Erythroblast (primary cell): ENCODE measurements at places on chromosomes 6 and 20.

DNA sequence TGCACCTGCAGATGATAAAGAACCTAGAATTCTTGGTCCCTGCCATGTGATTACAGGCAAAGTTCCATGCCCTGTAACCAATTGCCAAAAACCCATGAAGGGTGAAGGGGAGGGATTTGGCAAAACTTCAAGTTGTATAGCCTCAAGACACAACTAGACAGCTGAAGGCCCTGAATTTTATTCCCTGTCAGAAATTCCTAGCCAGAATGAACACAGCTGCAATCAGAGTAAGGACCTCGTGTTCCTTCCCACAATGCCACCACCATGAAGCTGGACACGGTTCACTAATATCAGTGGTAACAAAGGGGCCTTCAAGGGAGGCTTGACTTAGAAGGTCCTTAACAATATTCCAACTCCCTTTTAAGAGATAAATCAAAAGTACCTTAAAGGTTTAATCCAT, 22.5 kb upstream of the IRAK1BP1 start:
- DNase-seq: no peak

DNA sequence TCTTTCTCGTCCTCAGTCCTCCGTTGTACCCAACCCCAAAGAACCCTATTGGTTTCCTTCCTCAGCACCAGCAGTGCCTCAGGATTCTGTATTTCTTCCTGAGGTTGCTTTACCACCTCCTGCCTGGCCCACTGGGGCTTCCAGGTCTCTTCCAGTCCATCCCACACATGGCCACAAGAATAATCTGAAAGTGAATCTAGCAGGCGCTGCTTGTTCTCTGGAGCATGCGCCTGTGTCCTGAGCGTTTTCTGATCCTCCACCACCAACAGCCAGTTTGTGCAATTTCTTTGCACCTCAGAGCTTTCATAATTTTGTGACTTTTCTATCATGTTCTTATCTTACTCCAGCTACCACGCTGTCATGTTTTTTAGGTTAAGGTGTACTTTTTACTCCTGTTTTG, 11.6 kb upstream of the HSP90AB1 start:
- no peak for DNase-seq

GRCh38 chr20:3082306-3082951, 2.1 kb downstream of the AVP start:
- no peak for DNase-seq

DNA sequence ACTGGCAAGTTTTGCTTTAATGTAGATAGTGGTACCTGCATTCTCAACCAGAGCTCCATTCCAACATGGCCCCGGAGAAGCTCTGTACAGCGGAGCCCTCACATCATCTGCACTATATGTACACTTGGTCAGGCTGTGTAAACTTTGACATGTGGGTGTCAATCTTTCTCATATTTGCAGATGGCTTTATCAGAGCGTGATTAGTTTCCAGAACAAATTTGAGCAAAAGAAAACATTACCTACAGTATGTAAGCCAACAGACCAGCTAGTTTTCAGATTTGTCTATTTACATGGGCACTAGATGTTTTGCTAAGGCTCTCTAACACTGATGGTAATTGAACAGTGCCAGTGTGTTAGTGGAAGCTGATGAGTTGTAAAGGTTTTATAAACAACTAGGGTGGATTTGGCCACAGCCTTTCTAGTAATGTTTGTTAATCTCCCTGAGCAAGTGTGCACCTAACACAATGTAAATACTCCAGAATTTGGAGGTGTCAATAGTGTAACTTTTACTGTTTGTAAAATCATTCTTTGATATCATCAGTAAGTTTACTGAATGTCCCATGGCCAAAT, 131.8 kb downstream of the FOXA2 start:
- DNase-seq: no peak

GRCh38 chr20:63023936-63024571, 17.3 kb upstream of the BHLHE23 start:
- no peak for DNase-seq

- DNase-seq: no peak
Measured at GRCh38 chr6:170329321-170329720, 22.8 kb downstream of the FAM120B start.

DNA sequence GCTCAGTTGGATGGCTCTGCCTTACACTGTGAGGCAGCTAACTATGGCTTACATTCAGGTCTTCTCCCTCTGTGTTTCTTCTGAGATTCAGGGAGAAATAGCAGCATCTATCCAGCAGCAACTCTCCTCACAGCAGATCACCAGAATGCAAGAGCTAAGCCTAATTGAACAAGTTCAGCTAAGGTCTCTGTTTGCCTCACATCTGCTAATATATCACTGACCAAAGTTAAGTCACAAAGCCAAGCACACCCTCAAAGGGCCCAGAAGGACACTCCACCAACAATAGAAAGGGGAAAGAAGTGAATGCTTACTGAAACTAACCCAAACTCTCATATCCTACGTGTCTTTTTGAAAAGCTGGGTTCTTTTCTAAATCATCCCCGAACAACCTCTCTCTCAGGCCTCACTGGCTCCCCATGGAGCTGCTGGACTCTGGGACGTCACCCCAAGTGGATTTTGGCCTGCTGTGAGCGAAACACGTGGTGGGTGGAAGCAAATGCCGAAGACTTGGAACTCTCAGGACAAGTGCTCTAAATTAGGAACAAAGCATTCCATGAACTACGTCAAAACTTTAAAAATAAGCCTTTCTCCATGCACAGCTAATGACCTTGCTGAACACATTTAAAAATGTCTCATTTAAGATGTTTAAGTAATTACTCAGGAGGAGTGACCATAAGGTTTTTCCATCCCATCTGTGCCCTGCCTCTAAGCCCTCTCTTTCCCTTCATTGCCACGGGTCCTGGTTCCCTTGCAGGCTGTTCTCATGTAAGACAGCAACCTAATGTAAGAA, 167.5 kb upstream of the PLCB4 start:
- no peak for DNase-seq

GRCh38 chr20:21048841-21049273, 57.3 kb downstream of the LINC00237 start:
- DNase-seq: peak; percentile 69

- no peak for DNase-seq
Measured at GRCh38 chr6:117145940-117146339, 119.4 kb upstream of the VGLL2 start.

- DNase-seq: no peak
Measured at GRCh38 chr6:44451803-44452695, 64.5 kb downstream of the CDC5L start.

DNA sequence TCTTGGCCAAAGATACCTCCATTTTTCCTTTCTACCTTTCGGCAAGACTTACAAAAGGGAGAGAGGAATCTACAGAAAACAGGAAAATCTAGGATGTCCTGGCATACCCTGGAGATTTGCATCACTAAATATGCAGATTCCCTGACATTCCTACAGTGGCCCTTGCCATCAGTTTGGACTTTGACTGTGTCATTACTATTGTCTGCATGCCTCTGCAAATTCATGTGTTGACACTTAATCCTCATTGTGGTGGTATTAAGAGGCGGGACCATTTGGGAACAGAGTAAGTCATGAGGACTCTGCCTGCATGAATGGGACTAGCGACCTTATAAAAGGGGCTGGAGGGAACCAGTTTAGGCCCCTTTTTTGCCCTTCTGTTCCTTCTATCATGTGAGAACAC, 50.5 kb upstream of the DTNBP1 start:
- DNase-seq: no peak

- DNase-seq: peak; percentile 49
Measured at GRCh38 chr6:14889611-14890593, 356.0 kb upstream of the JARID2 start.

DNA sequence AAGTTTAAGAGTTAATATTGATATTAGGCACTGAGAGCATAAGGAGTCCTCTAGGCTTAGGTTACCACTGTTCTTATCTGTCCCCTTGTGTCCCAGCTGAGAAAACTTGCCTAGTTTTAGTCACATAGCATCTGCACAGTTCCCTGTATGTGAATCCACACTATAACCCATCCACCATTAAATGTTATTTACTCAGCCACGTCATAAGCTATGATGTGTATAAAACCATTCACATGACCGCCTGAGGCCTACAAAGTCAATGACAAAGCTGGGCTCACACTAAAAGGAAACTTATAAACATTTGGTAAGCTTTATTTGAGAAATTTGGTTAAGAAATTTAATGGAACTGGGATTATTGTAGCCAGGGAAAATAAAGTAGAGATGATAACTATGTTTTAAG, 59.2 kb upstream of the TFAP2D start:
- no peak for DNase-seq

DNA sequence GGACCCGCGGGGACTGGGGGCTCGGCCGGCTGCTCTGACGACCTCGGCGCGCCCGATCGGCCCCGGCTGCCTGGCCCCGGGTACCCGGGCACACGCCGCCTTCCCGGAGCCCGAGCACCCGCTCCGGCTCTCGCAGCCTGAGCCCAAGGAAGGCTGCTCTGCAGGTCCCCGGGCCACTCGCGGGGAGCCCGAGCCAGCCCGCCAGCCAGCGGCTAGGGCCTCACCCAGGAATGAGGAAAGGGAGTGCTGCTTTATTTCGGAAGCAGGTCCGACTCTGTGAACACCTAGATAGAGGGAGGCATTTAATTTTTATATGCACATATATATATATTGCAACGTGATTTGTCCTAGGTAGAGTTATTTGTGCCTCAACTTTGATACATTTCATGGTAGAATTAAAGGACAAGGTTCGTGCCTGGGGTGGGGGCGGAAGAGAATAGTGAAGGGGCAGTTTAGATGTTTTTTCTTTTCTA, 15.5 kb downstream of the FOXA2 start:
- DNase-seq: no peak

- no peak for DNase-seq
Measured at GRCh38 chr6:42720739-42721138, 1.7 kb downstream of the PRPH2 start.

DNA sequence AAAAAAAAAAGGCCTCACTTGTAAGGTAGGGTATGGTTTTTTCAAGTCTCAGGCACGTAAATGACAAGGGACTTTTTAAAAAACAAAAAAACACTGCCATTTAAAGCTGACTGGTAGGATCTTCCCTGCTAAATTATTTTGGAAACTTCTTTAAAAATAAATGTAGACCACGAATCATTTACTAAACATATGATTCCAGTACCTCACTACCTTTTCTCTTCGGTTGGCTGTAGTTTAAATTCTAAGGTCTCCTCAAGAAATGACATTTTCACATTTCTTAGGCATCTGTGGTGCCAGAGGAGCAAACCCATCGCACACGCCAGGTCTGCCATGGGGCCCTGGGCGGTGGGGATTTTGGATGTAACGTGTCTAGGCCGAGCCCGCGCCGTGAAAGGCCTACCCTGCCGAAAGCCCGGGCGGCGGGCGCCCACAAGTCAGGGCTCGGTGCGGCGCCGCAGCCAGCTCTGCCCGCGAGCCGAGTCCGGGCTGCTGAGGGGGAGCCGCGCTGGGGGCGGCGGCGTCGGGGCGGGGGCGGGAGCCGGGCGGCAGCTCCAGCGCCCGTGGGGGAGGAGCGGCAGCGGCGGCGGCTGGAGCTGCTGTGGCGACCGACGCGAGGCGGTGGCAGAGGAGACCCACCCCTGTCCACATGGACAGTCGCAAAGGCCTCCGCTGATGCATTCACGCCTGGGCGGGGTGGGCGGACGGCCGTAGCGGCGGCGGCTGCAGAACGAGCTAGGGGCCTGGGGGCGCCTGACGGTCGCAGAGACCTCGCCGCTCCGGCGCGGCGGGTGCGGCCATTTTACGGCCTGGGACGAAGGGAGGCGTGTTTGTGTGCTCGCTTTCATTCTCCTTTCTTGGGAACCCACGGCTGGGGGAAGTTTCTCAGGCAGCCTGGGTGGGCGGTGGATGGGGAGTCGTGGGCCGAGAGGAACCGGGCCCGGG, at the start of gene SENP6:
TSS of gene SENP6 (plus strand) at position 577 of the 942 bp plus-strand sequence. CDS start 645 bp downstream, outside the sequence.
- peak; percentile 88 for DNase-seq

GRCh38 chr6:122747573-122747972, 31.9 kb upstream of the FABP7 start:
- no peak for DNase-seq

GRCh38 chr6:13025893-13026499, 302.3 kb downstream of the TBC1D7 start:
- DNase-seq: no peak

DNA sequence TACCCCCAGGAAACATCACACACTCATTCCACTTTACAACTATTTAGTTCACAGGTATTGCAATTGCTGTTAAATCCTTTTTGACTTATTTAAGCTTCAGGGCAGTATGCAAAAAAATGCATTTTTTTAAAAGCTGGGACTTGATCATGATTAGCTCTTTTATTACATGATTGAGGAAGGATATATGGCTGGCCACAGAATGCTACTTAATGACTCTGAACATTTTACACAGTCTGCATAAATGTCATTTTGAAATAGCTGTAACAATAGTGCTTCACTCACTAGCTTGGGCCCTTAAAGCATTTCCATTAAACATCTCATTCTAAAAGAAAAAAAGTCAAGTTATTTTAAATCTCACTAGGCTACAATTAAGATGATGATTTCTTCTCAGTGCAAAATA, 429.7 kb downstream of the FRK start:
- DNase-seq: no peak

- DNase-seq: no peak
Measured at GRCh38 chr6:89934685-89935366, 40.6 kb downstream of the GJA10 start.

- DNase-seq: no peak
Measured at GRCh38 chr6:93365445-93365844, 53.9 kb downstream of the EPHA7 start.

GRCh38 chr20:40467067-40467466, 222.0 kb downstream of the MAFB start:
- DNase-seq: no peak

- no peak for DNase-seq
Measured at GRCh38 chr6:139758209-139758611, 383.8 kb upstream of the CITED2 start.

GRCh38 chr6:20819774-20820400, 285.6 kb downstream of the CDKAL1 start:
- no peak for DNase-seq

DNA sequence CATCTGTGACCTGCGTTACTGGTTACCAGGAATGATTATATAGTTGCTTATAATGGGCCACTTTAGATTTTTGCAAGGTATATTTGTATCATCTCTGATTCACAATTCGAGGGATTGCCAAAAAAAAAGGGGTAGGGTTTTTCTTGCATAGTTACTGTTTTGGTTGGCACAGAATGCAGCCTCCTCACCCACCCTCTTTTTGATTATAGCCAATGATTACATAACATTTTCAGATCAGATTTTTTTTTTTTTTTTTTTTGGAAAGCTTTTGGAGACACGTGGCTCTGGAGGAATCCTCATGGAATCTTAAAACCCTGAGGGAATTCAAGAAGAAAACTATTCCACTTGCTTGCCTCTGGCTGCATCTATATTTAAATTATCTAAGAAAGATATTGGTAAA, 53.7 kb downstream of the UST start:
- no peak for DNase-seq

- peak; percentile 32 for DNase-seq
Measured at GRCh38 chr20:35523298-35523888, 6.1 kb downstream of the C20orf173 start.

DNA sequence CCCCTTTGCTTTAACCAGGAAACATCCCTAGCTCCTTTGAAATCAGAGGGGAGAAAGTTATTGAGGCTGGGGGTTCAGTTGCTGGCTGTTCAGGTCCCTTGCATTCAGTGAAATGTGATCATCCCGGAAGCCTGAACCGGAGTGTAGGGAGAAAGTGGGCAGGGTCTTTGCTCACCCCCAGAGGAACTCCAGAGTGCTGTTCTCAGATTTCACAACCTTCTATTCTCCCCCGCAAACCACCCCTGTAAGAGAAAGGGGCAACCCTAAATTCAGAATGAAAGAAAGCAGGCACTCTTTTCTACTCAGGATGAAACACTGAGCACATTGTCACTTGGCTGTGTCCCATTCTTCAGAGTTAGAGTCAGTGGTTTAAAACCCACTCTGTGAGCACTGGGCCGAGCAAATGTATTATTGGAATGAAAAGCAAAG, 139.8 kb downstream of the KHDC1L start:
- no peak for DNase-seq
